ENCODE measurements at places on chromosomes 16 and 17. TPM values are rescaled to one million over a fixed set of nuclear protein-coding genes. Genes with fewer than 3 reads are reported as not detected.

Gene TSPAN10
- 3.7 TPM for total RNA-seq

Gene KCNAB3
- not detected for total RNA-seq

Gene CHD9NB
- 2.6 TPM for total RNA-seq

Gene FGF11
- total RNA-seq, result not detected

Gene SYCE1L
- total RNA-seq, result not detected

Gene NRN1L
- total RNA-seq, result not detected

Gene AATK
- total RNA-seq, result not detected

Gene C1QL1
- 6.1 TPM for total RNA-seq

Gene HSF5
- total RNA-seq, result not detected

Gene RABEP1
- total RNA-seq, result 46.9 TPM

Gene PCGF2
- 3.4 TPM for total RNA-seq

Gene CDH1
- not detected for total RNA-seq

Gene SGCA
- total RNA-seq, result 1.1 TPM

Gene WNT9B
- total RNA-seq, result not detected

Gene ARL17A
- 1.2 TPM for total RNA-seq

Gene NPIPB13
- 4.2 TPM for total RNA-seq

Gene CYGB
- total RNA-seq, result 14.0 TPM

Gene CALB2
- total RNA-seq, result 4.1 TPM

Gene TMEM204
- 1.7 TPM for total RNA-seq

Gene EMP2
- total RNA-seq, result 33.1 TPM

Gene P3H4
- total RNA-seq, result 66.5 TPM

Gene BCL6B
- 0.36 TPM for total RNA-seq

Gene DYNC1LI2
- 27.2 TPM for total RNA-seq

Gene KRTAP3-2
- total RNA-seq, result not detected

Gene TMEM98
- total RNA-seq, result 7.4 TPM

Gene CSH2
- total RNA-seq, result not detected

Gene KRTAP4-3
- not detected for total RNA-seq

Gene ATP2A1
- total RNA-seq, result 0.10 TPM

Gene C16orf96
- total RNA-seq, result not detected

Gene PGS1
- total RNA-seq, result 47.3 TPM

Gene NOTUM
- 0.66 TPM for total RNA-seq

Gene IRX3
- total RNA-seq, result 28.8 TPM
